Keratinocyte (primary cell): ENCODE measurements at places on chromosomes 6 and 20. TPM values are rescaled to one million over a fixed set of nuclear protein-coding genes. Genes with fewer than 3 reads are reported as not detected.

Gene MAN1A1
- polyA plus RNA-seq: 11.3 to 20.2 TPM (median 14.6 TPM) in 3 replicates

GRCh38 chr6:20112241-20112640 lies 100.0 kb downstream of the MBOAT1 start:
- no peak for DNase-seq

GRCh38 chr20:34512266-34512954 lies 3.8 kb upstream of the DYNLRB1 start:
- no peak for DNase-seq

DNA sequence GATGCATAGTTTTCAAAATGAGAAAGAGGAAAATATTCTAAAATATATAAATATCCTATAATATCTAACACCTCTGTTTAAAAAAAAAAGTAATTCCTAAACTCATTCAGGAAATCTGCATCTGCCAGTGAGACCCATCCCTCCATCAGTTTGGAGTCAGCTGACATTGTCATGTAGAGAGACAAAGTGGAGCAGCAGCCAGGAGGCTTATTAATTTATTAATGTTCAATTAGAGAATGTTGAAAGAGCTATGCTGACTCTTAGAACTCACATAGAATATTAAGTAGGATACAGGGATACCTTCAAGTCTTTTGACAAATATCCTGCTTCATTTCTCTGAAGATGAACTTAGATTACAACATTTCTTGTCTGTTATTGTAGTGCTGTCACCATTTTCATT lies 12.8 kb upstream of the PERP start:
- DNase-seq: no peak

DNA sequence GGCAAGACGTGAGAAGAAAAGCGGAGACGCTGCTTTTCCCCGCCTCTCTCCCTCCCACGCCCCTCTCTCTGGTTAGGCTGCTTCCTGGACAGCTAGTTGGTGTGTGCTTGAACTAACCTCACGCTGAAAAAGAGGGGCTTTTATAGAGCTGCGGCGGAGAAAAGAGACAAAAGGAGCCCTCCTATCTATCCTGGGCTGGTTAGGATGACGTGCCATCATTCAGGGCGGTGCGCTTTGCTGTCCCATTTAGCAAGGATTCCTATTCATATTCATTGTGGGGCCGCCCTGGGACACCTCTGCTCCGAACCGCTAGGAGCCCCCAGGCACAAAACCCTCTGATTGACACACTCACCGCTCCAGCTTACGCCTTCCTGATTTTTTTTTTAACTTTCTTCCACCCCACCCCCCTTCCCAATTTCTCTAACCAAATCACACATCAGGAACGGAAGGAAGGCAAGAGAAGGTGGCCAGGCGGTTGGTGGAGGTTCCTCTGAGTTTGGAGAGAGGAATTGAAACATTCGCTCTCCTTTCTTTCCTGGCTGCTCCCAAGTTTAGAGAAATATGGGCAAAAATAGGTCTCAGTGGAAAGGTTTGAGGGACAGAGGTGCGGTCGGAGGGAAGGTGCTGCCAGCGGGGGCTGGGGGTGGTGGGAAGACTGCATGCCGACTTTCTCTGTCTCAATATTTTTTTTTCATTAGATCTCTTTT lies at the start of gene OLIG3:
Gene OLIG3, minus strand, starts transcription at position 114 of the 707 bp plus-strand sequence. CDS start 224 bp downstream, outside the sequence.
- no peak for DNase-seq

Gene HRH3
- polyA plus RNA-seq: not detected in 3 replicates

- DNase-seq: no peak
These were observed 14.0 kb upstream of the COL10A1 start for GRCh38 chr6:116139917-116140316.

DNA sequence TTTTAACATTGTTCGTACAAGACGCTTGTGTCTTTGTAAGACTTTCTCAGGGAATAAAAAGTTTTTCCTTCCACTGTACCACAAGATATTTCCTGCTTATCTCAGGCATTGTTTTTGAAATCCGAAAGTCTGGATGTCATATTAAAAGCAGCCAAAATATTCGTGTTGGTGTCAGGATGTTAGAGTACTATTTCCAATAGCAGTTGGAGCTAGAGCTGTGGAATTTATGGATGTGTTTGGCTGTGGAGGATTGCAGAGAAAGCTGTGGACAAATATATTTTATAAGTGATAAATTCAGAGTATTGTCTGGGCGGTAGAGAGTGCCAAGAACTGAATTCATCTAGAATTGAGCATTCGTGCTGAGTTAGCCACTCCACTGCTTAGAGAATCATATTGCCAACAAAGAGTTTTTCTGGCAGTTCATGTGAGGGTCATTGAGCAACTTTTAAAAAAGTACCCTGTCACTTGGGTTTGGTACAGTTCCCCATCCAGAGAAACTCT lies 57.7 kb downstream of the ZDHHC14 start:
- no peak for DNase-seq

GRCh38 chr6:3898265-3898994 lies 49.3 kb downstream of the FAM50B start:
- no peak for DNase-seq

- DNase-seq: no peak
These were observed 60.1 kb upstream of the OGFRL1 start for GRCh38 chr6:71228461-71229041.

GRCh38 chr20:5908981-5909380 lies 41.4 kb downstream of the TRMT6 start:
- DNase-seq: no peak

GRCh38 chr20:50110141-50111047 lies 2.6 kb downstream of the UBE2V1 start:
- no peak for DNase-seq

Gene LY6G6C
- polyA plus RNA-seq: 2.3 to 3.1 TPM (median 2.4 TPM) in 3 replicates

DNA sequence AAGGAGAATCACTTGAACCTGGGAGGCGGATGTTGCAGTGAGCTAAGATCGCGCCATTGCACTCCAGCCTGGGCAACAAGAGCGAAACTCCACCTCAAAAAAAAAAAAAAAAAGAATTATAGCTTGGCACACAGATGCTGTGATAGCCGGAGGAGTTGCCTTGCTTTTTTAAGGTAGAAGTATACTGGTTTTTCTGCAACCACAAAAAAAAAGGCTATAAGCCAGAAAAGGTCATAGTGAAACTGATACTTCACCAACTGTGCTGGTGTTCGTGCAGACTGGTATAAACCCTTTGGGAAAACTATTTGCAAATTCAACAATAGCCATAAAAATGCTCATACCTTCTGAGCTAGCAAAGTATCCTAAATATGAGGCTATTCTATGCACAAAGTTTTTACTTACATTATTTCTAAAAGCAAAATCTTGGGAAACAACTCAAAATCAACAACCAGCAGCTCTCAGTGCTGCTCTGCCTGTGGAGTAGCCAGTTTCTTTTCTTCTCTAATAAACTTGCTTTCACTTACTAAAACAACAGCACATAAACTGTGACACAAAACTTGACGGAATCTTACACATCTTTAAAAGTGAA lies 44.0 kb downstream of the B4GALT5 start:
- DNase-seq: no peak
